B cell (primary cell): ENCODE measurements at places on chromosomes 3 and 15. TPM values are rescaled to one million over a fixed set of nuclear protein-coding genes. Genes with fewer than 3 reads are reported as not detected.
A peak's percentile ranks its signal among the peaks of the same experiment; 100 is the strongest.

CACNA1D gene
- polyA plus RNA-seq = 0.06 TPM in 1 of 2 replicates, not detected in the other

DLL4 gene
- 0.07 and 0.10 TPM in 2 replicates for polyA plus RNA-seq

COL8A1 gene
- polyA plus RNA-seq = not detected in 2 replicates

CCR1 gene
- polyA plus RNA-seq = 0.39 and 0.54 TPM in 2 replicates

ZNF502 gene
- 1.4 and 1.9 TPM in 2 replicates for polyA plus RNA-seq

KBTBD13 gene
- not detected in 2 replicates for polyA plus RNA-seq

C3orf33 gene
- polyA plus RNA-seq = 0.88 and 1.1 TPM in 2 replicates

PAK2 gene
- polyA plus RNA-seq = 16.4 and 18.1 TPM in 2 replicates

GABRR3 gene
- not detected in 2 replicates for polyA plus RNA-seq

AMT gene
- 44.0 and 51.1 TPM in 2 replicates for polyA plus RNA-seq

SCAMP5 gene
- polyA plus RNA-seq = 0.71 and 3.4 TPM in 2 replicates

GRCh38 chr3:125055913-125056745, at the start of gene HEG1:
Gene HEG1, minus strand, starts transcription at chr3:125055997. Its CDS starts 107 bp downstream, at chr3:125055890.
- H3K27me3 ChIP-seq = peaks cover 6% of the 10 kb centered on the region
- peak within 1 kb of the TSS; percentile 44 for H3K27ac ChIP-seq
- H3K4me1 ChIP-seq = peaks cover 31% of the 10 kb centered on the region
- H3K36me3 ChIP-seq = no peaks in the 10 kb centered on the region
- H3K4me3 ChIP-seq = peak within 1 kb of the TSS; percentile 83

- no peak for DNase-seq
- no peaks in the 10 kb centered on the region for H3K4me1 ChIP-seq
- H3K27me3 ChIP-seq = no peaks in the 10 kb centered on the region
- no peaks in the 10 kb centered on the region for H3K36me3 ChIP-seq
- H3K4me3 ChIP-seq = no peak overlapping the region
These were observed 55.4 kb downstream of the RASGRF1 start for GRCh38 chr15:79035111-79035601.

GRCh38 chr15:68383161-68384074, 48.5 kb downstream of the ITGA11 start:
- H3K4me3 ChIP-seq = no peak overlapping the region
- peaks cover 9% of the 10 kb centered on the region for H3K4me1 ChIP-seq
- H3K36me3 ChIP-seq = no peaks in the 10 kb centered on the region
- H3K27me3 ChIP-seq = no peaks in the 10 kb centered on the region
- H3K27ac ChIP-seq = no peak overlapping the region

- no peaks in the 10 kb centered on the region for H3K36me3 ChIP-seq
- DNase-seq = no peak
- no peaks in the 10 kb centered on the region for H3K27me3 ChIP-seq
- H3K4me3 ChIP-seq = no peak overlapping the region
These were observed 31.6 kb upstream of the OR5K4 start for GRCh38 chr3:98322101-98322500.

- H3K36me3 ChIP-seq = no peaks in the 10 kb centered on the region
- no peak overlapping the region for H3K4me3 ChIP-seq
- no peak overlapping the region for H3K27ac ChIP-seq
- peaks cover 24% of the 10 kb centered on the region for H3K4me1 ChIP-seq
- H3K27me3 ChIP-seq = no peaks in the 10 kb centered on the region
- DNase-seq = no peak
These were observed 95.0 kb upstream of the SNRPA1 start for GRCh38 chr15:101390060-101390459.

DNA sequence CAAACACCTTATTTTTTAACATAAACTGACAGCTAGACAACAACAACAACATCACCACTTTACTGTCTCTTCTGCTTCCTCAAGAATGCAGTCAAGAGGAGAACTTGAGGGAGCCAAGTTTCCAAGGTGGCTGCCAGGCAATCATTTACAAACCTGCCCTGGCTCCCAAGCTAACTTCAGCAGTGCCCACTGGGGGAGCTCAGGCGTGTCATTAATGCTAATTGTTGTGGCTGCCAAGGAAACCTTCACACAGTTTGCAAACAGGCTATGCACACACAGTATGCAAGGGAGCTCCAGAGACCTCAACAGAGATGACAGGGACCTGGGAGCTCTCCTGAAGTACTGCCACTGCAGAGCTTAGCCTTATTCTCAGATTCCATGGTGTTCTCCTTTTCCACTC, 2.1 kb downstream of the DZIP1L start:
- no peak for DNase-seq
- H3K27ac ChIP-seq = no peak overlapping the region
- H3K36me3 ChIP-seq = no peaks in the 10 kb centered on the region
- no peak overlapping the region for H3K4me3 ChIP-seq

GRCh38 chr3:150495563-150496168, 50.6 kb downstream of the SERP1 start:
- H3K36me3 ChIP-seq = no peaks in the 10 kb centered on the region
- H3K4me1 ChIP-seq = no peaks in the 10 kb centered on the region
- DNase-seq = peak; percentile 68

DNA sequence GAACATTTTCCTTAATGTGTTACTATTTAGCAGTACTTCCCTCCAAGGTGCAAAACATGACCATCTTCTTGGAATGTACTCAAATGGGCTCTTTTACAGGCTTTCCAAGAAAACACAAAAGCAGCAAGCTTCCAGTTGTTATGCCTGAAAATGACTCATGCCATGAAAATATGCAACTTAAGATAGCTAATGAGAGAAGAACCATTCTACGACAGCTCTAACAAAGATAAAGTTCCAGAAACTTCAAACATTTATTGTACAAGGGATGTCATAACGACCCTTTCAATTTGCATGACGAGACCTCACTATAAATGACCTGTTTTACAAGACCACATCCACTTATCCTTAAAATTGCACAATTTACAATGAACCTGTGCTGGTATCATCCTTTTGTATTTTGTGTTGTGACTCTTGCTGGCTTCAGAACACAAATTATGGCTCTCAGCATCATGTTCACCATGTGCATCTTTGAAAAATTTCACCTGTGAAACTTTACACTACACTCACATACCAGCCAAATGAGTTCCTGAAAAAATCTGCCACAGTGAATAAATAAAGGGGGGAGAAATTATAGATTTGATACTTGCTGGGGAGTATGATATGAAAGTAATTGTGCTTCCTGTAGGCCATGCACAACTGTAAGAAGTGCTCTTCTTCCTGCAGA, 433.7 kb downstream of the MAGI1 start:
- H3K4me3 ChIP-seq = no peak overlapping the region
- H3K36me3 ChIP-seq = no peaks in the 10 kb centered on the region
- DNase-seq = no peak
- no peaks in the 10 kb centered on the region for H3K4me1 ChIP-seq

DNA sequence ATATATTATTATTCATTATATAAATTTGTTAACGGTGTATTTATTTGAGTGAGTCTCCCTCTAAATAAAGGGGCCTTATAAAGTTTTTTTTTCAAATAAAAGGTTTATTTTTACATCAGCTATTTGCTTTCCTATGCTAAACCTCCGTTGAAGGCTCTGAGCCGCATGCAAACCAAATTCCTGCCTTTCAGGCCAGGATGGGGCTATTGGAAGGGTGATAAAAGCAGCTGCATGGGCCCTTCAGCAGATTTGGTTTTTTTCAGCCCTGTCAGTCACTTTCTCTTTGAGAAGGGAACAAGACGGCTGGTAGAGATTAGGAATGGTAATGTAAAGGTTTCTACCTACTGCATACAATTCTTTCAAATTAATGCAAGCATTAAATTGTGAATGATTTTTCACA, 244.2 kb downstream of the WNT5A start:
- H3K27me3 ChIP-seq = no peaks in the 10 kb centered on the region
- no peak for DNase-seq
- no peaks in the 10 kb centered on the region for H3K4me1 ChIP-seq
- no peak overlapping the region for H3K4me3 ChIP-seq

GRCh38 chr15:57494581-57494980, 97.1 kb upstream of the MYZAP start:
- no peaks in the 10 kb centered on the region for H3K27me3 ChIP-seq
- no peak overlapping the region for H3K27ac ChIP-seq
- DNase-seq = no peak

- H3K4me3 ChIP-seq = no peak overlapping the region
- no peaks in the 10 kb centered on the region for H3K36me3 ChIP-seq
- H3K4me1 ChIP-seq = peaks cover 13% of the 10 kb centered on the region
- DNase-seq = no peak
These were observed 8.3 kb downstream of the LRRC2 start for GRCh38 chr3:46557814-46558183.

GRCh38 chr3:46467562-46467961, 2.9 kb upstream of the LTF start:
- H3K4me1 ChIP-seq = no peaks in the 10 kb centered on the region
- no peak for DNase-seq
- no peak overlapping the region for H3K27ac ChIP-seq
- H3K36me3 ChIP-seq = no peaks in the 10 kb centered on the region
- no peak overlapping the region for H3K4me3 ChIP-seq
- H3K27me3 ChIP-seq = peaks cover 11% of the 10 kb centered on the region

DNA sequence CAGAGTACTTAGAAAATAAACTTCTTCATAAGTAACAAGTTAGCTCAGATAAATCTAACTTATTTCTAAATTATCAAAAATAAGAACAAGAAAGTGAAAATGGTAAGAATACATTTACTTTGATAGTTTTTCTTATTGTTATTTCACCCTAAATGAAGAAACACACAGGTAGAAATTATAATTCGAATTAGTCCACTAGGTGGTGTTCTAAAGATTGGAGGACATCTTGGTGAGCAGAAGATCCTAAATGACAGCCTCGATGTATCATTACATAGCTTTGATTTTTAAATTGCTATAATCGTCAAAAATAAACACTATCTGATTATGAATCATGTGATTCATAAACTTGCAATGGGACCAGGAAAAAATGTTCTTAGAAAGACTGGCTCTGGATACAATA, 280.8 kb upstream of the UBE2E2 start:
- no peak overlapping the region for H3K4me3 ChIP-seq
- peak; percentile 30 for DNase-seq
- H3K27me3 ChIP-seq = no peaks in the 10 kb centered on the region
- no peaks in the 10 kb centered on the region for H3K4me1 ChIP-seq

DNA sequence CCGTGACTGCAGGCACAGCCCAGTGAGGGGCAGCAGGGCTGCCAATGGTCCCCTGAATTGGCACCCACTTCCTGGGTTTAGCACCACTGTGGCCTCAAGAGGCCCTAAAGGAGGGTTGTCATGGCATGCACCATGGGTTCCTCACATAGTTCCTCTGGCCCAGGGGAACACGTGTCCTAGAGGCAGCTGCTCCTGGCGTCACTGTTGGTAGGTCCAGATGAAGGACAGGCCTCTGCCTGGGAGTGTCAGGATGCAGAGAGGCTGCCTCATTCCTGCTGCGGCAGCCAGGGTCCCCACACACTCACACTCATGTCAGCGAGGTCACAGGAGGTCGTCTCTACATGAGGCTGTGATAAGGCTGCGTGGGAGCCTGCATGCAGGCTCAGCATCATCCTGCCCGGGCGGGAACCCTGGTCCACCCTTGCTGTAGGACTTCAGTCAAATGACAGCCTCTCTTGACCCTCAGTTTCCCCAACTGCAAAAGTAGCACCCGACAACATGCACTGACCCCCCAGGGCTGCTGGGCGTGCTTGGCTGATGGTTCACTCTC, 26.1 kb upstream of the SFMBT1 start:
- no peak for DNase-seq
- no peak overlapping the region for H3K27ac ChIP-seq
- H3K36me3 ChIP-seq = no peaks in the 10 kb centered on the region

DNA sequence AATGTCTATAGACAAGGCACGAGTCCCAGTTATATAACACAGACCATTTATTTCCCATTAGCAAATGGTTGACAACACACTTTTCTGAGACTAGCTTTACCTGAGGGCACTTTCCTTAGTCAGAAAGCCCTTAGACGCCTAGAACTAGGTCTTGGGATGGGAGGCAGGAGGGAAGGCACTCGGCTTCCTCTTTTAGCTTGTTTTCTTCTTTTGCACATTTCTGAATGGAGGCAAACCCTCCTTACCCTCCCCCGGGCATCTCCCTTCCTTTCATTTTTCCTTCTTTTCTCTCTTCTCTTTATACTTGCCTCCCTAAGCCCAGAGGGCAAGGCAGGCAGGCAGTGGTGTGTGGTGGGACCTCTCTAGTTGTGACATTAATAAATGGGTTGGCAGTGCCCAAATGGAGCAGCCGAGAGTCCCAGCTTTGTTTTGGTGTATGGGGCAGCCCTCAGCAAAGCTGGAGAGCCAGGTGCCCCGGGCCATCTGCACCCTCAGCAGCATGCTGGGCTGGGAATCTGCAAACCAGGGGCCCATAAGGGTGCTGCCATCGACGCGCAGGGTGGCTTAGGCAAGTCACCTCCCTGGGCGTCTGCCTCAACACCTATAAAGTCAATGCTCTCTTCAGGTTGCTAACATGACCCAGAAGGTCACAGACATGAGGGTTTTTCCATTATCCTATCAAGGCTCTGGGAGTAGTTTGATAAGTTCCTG, 21.1 kb upstream of the BCL2L10 start:
- no peaks in the 10 kb centered on the region for H3K27me3 ChIP-seq
- peaks cover 26% of the 10 kb centered on the region for H3K4me1 ChIP-seq
- no peak for DNase-seq
- peaks cover under 1% of the 10 kb centered on the region for H3K36me3 ChIP-seq
- no peak overlapping the region for H3K4me3 ChIP-seq

GRCh38 chr3:155714295-155714718, 30.6 kb downstream of the PLCH1 start:
- H3K27me3 ChIP-seq = no peaks in the 10 kb centered on the region
- H3K36me3 ChIP-seq = no peaks in the 10 kb centered on the region
- H3K4me3 ChIP-seq = no peak overlapping the region
- no peaks in the 10 kb centered on the region for H3K4me1 ChIP-seq

DNA sequence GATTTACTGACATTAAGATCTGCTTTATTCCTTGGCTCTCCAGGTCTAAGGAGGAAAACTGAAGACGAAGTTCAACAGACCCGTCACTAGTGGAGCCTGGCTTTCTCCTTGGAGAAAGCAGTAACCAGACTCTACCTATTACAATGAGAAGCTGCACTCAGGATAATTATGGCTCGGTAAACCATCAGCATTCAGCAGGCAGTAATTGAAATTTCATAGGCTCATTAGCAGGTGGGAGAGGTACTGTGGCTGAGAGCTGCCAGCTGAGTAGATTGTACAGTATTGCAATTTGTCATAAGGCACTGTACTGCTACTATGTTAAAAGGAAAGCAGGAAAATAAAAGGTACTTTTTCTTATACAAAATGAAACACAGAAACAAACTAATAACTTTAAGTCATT, 51.2 kb downstream of the CHAC1 start:
- peaks cover 48% of the 10 kb centered on the region for H3K36me3 ChIP-seq
- H3K4me1 ChIP-seq = no peaks in the 10 kb centered on the region
- H3K27me3 ChIP-seq = no peaks in the 10 kb centered on the region
- no peak overlapping the region for H3K27ac ChIP-seq
- DNase-seq = no peak
- H3K4me3 ChIP-seq = no peak overlapping the region

GRCh38 chr3:136928240-136928639, 29.5 kb upstream of the IL20RB start:
- H3K4me3 ChIP-seq = no peak overlapping the region
- no peaks in the 10 kb centered on the region for H3K27me3 ChIP-seq
- no peak overlapping the region for H3K27ac ChIP-seq
- H3K36me3 ChIP-seq = no peaks in the 10 kb centered on the region

- H3K27ac ChIP-seq = no peak overlapping the region
- no peak overlapping the region for H3K4me3 ChIP-seq
- peaks cover 4% of the 10 kb centered on the region for H3K4me1 ChIP-seq
- H3K27me3 ChIP-seq = no peaks in the 10 kb centered on the region
- DNase-seq = no peak
These were observed 30.2 kb downstream of the TM2D3 start for GRCh38 chr15:101621961-101622360.
